ENCODE measurements at places on chromosomes 5 and 9.

DNA sequence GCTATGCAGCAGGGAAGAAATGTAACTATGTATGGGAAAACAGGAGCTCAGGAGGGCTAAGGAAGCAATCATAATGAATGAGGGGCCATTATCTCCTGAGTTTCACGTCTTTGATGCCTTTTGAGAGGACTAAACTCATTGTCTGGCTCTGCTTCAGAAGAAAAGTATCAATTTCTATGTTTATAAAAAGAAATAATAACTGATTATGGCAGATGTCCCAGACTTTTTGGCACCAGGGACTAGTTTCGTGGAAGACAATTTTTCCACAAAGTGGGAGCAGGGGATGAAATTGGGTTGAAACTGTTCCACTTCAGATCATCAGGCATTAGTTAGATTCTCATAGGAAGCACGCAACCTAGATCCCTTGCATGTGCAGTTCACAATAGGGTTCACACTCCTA, 8.7 kb upstream of the IL7R start:
- no peak for DNase-seq

GRCh38 chr9:16867576-16868311, 2.7 kb downstream of the BNC2 start:
- no peak for DNase-seq

DNA sequence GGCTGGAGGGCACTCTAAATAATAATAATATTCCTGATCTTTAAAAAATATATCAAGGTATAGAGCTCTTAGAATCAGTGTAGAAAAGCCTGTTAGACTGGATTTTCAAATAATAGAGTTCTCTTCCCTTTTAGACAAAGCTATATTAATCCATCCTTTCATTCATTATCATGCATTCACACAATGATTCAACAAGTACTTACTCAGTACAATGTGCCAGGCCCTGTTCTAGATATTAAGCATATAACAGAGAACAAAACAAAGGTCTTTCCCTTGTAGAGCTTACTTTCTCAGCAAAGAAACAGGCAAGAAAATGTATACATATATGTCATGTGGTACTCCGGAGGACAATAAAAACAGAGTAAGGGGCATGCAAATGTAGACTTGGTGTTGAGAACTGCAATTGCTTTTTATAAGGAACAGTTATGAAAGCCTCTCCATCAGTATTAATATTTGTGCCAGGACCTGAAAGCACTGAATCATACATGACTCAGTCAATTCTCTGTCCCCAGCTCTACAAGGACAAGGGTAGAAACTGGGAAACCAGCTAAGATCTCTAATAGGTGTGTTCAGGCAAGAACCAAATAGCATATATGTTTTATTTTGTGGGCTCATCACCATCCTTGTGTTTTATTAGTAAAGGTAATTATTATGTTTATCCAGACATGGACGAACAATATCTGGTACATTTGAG, 72.2 kb downstream of the PIP5K1B start:
- no peak for DNase-seq

- no peak for DNase-seq
Measured at GRCh38 chr5:141485321-141486055, 658 bp downstream of the PCDHGC4 start.

- no peak for DNase-seq
Measured at GRCh38 chr5:108743319-108743718, 4.4 kb upstream of the FER start.

- no peak for DNase-seq
Measured at GRCh38 chr5:142072488-142072887, 36.1 kb upstream of the NDFIP1 start.

Data from naive thymus-derived CD8-positive, alpha-beta T cell (primary cell).